ENCODE measurements at places on chromosomes 4 and X.

- no peak overlapping the region for H3K27ac ChIP-seq
- H3K36me3 ChIP-seq, result no peaks in the 10 kb centered on the region
- no peaks in the 10 kb centered on the region for H3K27me3 ChIP-seq
- H3K4me3 ChIP-seq, result no peak overlapping the region
- DNase-seq, result no peak
- no peaks in the 10 kb centered on the region for H3K4me1 ChIP-seq
Observed at GRCh38 chr4:103425406-103425805, 227.3 kb upstream of the CENPE start.

DNA sequence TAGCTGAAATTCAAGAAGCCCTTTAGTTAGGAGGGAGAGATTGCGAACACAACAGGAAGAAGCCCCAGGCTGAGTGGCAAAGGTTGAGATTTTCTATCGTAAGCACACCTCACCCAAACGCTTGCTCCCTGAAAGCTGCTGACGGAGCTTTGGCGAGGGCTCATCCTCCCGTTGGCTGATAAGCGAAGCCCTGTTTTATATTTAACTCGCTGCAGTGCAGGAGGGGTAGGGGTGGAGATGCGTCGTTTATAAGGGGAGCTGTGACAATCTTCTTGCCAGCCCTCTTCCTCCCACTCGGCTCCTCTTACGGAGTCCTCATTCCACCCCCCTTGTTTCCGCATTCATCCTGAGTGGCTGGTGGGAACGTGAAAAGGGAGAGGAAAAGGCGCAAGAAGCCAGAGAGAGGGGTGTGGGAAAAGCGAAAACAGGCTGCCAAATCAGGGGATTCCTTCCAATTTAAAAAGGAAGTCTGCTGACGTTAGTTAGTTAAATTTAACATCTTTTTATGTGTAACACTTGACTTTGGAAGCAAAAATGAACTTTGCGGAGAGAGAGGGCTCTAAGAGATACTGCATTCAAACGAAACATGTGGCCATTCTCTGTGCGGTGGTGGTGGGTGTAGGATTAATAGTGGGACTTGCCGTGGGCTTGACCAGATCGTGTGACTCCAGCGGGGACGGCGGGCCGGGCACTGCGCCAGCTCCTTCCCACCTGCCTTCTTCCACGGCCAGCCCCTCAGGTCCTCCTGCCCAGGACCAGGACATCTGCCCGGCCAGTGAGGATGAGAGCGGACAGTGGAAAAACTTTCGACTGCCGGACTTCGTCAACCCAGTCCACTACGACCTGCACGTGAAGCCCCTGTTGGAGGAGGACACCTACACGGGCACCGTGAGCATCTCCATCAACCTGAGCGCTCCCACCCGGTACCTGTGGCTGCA, at the start of gene ENPEP:
Gene ENPEP, plus strand, starts transcription at position 275 of the 938 bp plus-strand sequence. Its CDS starts 260 bp downstream, at position 535.
- H3K27ac ChIP-seq, result peak within 1 kb of the TSS; percentile 49
- peak within 1 kb of the TSS; percentile 44 for H3K4me3 ChIP-seq
- DNase-seq, result peak; percentile 60
- peaks cover 35% of the 10 kb centered on the region for H3K4me1 ChIP-seq
- H3K27me3 ChIP-seq, result no peaks in the 10 kb centered on the region
- no peaks in the 10 kb centered on the region for H3K36me3 ChIP-seq

DNA sequence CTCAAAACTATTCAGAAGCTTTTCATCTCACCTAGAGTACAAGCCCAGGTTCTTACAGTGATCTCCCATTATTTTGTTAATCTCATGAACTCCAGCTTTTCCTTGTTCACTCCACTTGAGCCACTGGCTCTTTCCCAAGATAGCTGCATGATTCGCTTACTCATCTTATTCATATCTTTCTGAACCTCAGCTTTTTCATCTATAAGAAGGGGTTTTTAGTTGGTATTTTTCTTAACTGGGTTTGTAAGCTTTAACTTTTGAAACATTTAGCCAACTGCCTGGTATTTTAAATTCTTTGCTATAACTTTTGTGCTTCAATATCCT, 24.0 kb downstream of the GIMD1 start:
- peaks cover 48% of the 10 kb centered on the region for H3K36me3 ChIP-seq
- H3K4me3 ChIP-seq, result no peak overlapping the region
- H3K27me3 ChIP-seq, result no peaks in the 10 kb centered on the region
- DNase-seq, result no peak
- H3K27ac ChIP-seq, result no peak overlapping the region
- H3K4me1 ChIP-seq, result no peaks in the 10 kb centered on the region

GRCh38 chr4:11608992-11609391, 180.3 kb upstream of the HS3ST1 start:
- no peak for DNase-seq
- no peaks in the 10 kb centered on the region for H3K36me3 ChIP-seq
- no peak overlapping the region for H3K27ac ChIP-seq
- no peak overlapping the region for H3K4me3 ChIP-seq

- H3K27ac ChIP-seq, result no peak overlapping the region
- H3K36me3 ChIP-seq, result peaks cover 83% of the 10 kb centered on the region
- no peak for DNase-seq
- H3K4me1 ChIP-seq, result no peaks in the 10 kb centered on the region
- H3K4me3 ChIP-seq, result no peak overlapping the region
Observed at GRCh38 chr4:183289688-183290087, 30.4 kb downstream of the CLDN22 start.

DNA sequence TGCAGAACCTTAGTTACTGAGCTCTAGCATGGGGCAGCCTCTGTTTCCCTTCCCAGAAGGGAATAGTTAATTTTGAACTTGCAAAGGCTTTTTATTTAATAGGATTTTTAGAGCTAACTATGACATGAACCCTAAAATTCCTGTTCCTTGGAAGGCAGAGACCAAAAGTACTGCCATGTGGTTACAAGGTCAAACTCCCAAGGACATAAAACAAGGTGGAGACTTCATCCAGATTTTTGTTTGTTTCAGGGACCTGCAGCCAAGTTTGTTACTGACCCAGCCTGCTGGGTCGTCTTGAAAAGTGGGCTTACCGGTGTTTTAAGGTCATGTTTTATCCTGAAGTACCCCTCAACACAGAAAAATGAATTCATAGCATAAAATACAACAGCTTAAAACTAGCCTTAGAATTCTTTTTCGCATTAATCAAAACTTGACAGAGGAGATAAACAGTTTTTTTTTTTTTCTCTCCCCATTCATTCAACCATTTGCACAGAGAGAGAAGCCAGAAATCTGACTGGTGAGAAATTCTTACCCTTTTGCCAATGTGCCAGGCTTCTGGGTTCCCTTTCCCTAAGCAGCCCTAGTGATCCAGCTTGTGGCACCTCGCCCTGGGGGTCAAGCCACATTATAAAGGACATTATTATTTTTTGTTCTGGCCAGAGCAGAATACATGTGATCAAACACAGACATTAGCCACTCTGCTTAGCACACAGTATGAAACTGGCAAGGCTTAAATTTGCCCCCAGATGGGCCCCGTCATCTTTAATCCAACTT, 21.5 kb upstream of the GRPEL1 start:
- no peaks in the 10 kb centered on the region for H3K4me1 ChIP-seq
- H3K27me3 ChIP-seq, result no peaks in the 10 kb centered on the region
- H3K4me3 ChIP-seq, result no peak overlapping the region
- H3K27ac ChIP-seq, result no peak overlapping the region
- no peak for DNase-seq

DNA sequence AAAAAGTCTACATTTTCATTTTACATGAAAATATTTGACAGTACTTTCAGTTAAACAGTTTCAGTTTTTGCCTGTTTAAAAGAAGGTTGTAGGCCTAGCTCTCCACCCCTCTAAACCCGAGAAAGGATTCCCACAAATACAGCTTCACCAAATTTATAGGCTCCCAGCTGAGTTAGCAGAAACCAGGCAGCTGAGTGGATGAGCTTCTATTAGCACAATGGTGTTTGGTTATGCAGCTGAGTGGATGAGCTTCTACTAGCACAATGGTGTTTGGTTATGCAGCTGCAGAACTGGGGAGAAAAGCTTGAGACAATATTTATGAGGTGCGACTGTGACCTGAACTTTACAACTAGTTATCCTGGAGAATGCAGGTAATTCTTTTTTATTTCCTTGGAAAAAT, 36.6 kb upstream of the PAQR3 start:
- DNase-seq, result no peak
- no peaks in the 10 kb centered on the region for H3K4me1 ChIP-seq
- no peaks in the 10 kb centered on the region for H3K36me3 ChIP-seq
- H3K4me3 ChIP-seq, result no peak overlapping the region
- H3K27ac ChIP-seq, result no peak overlapping the region
- H3K27me3 ChIP-seq, result no peaks in the 10 kb centered on the region

DNA sequence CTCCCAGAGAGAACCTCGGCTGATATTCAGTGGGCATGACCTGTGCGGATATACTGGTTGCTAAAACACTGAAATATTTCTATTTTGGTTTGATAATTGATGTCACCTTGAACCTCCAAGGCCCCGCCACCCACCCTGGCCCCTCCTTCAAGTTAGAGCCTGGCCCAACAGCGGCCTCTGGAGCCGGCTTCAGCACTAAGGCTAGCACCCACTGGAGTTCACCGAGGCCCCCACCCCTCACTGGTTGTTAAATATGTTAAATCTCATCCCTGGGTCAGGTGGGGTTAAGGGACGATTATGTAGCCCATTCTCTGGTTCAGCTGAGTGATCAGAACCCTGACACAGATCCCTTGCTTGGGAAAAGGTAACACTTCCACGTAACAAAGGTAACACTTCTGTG, 24.3 kb downstream of the SEL1L3 start:
- H3K27me3 ChIP-seq, result no peaks in the 10 kb centered on the region
- no peaks in the 10 kb centered on the region for H3K36me3 ChIP-seq
- DNase-seq, result no peak
- peaks cover 2% of the 10 kb centered on the region for H3K4me1 ChIP-seq
- H3K4me3 ChIP-seq, result no peak overlapping the region

GRCh38 chr4:7255488-7255881, 63.1 kb downstream of the SORCS2 start:
- no peak overlapping the region for H3K4me3 ChIP-seq
- no peaks in the 10 kb centered on the region for H3K4me1 ChIP-seq
- no peak overlapping the region for H3K27ac ChIP-seq
- no peaks in the 10 kb centered on the region for H3K27me3 ChIP-seq
- DNase-seq, result no peak

Measured in SJSA1 (cell line).